ENCODE measurements at places on chromosomes 11 and 22.

GRCh38 chr11:64915376-64915887 is 1.6 kb downstream of the ATG2A start:
- no peak for DNase-seq

GRCh38 chr11:130457623-130458409 is 9.4 kb downstream of the ADAMTS15 start:
- DNase-seq, result no peak

DNA sequence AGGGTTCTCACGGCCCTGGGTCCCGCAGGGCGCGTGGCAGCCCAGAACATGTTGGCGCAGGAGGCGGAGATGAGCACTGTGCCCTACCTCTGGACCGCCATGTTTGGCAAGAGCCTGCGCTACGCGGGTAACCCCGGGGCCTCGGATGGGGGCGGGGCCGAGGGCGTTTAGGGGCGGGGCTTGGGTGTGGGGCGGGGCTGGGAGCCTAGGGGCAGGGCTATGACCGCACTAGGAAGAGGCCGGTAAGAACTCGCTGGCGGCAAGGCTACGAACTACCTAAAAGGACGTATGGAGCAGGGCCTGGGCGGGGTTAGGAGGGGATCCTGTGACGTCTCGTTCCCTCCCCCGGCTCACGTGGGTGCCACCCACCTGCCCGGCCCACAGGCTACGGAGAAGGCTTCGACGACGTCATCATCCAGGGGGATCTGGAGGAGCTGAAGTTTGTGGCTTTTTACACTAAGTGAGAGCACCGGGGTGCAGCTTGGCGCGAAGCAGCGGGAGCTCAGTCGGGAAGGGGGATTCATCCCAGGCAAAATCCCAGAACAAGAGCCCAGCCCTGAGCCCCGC is 2.8 kb upstream of the LZTR1 start:
- peak; percentile 92 for DNase-seq

DNA sequence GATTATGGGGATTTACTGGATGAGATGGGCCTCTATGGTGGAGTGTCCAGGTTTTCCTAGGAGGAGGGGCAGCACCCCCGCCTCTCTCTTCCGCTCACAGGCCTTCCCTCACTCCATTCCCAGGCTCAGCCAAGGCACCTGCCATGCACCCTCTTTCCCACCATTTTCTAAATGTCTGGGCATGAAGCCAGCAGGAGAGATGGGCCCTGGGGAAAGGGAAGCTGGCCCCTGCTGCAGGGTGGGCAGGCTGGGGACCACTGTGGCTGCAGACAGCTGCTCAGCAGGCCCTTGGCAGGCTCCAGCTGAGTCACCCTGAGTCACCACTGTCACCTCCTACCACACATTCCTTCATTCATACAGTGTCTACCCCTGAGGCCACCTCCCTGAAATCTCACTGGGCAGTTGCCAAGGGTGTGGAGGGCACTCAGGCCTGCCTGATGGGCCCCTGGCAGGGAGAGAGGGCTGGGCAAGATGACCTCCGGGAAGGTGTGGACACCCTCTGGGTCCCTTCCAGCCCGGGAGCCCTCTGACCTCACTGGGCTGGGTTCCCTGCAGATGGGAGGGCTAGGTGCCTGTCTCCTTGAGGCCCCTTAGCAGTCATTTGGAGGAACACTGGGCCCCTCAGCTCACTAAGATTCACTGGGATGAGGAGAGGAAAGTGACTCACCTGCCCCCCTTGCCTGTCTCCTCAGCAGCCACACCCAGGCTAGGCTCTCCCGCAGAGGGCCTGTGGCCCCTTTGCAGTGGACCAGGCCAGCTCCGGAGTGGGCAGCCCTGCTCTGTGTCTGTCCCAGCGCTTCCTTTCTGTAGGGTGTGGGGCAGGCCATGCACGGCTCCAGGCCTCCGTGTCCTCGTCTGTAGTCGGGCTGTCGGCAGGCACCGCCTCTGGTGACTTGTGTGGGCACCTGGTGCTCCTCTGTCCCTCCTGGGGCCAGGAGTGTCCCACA is 7.8 kb downstream of the MYEOV start:
- DNase-seq, result peak; percentile 55

GRCh38 chr11:128375961-128376360 is 211.4 kb downstream of the ETS1 start:
- DNase-seq, result no peak

GRCh38 chr11:8858808-8859207 is 52.2 kb upstream of the AKIP1 start:
- no peak for DNase-seq
